Suppressor macrophage treated with lipopolysaccharide for 4 hours (primary cell): ENCODE measurements at places on chromosomes 2 and 18.
A peak's percentile ranks its signal among the peaks of the same experiment; 100 is the strongest.

- DNase-seq: no peak
Measured at GRCh38 chr2:27221166-27221565, 4.0 kb downstream of the CAD start.

DNA sequence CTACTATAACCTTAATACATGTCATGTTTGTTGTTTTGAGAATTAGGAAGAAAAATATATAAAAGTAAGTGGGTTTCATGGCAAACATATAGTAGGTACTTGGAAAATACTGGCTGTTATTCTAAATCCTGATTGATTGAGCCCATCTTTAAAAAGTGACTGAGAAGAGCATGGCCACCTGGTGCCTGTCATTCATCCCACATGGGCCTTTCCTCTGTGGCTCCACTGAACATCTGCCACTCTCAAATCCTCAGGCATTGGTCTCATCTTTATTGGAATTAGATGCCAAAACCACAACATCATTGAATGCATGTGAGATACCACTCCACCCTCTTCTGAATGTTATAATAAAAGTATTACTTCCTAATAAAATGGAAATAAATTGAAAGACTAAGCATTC is 101.6 kb upstream of the TTN start:
- no peak for DNase-seq

DNA sequence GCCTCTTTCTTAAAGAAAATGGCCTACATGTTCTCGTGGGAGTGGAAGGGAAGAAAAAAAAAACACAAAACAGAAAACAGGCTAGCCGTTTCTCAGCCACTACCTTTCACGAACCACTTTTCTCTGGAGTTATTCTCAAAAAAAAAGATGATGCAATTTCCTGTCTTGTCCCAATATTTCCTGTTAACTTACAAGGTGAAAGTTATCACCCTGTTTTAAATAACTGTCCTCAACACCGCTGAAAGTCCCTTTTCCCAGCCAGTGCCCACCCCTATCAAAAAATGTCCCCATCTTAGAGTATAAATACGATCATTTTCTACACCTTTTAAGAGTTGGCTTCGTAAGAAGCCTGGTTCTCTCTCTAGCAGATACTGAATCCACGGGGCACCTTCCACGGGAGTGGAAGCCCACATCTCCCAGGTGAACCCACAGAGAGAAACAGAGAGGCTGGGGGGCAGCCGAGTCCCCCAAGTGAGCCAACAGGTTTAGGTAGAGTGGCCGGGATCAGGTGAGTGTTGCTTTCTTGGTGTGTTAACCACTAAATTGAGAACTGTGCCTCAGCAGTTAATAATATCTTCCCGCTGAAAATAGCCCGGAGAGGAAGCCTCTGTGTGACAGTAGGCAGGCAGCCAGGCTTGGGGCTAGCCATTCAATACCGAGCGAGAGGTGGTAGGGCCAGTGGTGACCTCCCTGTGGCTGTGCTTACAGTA is 15.9 kb downstream of the SMAD7 start:
- no peak for DNase-seq

- DNase-seq: peak; percentile 54
Measured at GRCh38 chr2:176638167-176639015, 369.1 kb downstream of the MTX2 start.

DNA sequence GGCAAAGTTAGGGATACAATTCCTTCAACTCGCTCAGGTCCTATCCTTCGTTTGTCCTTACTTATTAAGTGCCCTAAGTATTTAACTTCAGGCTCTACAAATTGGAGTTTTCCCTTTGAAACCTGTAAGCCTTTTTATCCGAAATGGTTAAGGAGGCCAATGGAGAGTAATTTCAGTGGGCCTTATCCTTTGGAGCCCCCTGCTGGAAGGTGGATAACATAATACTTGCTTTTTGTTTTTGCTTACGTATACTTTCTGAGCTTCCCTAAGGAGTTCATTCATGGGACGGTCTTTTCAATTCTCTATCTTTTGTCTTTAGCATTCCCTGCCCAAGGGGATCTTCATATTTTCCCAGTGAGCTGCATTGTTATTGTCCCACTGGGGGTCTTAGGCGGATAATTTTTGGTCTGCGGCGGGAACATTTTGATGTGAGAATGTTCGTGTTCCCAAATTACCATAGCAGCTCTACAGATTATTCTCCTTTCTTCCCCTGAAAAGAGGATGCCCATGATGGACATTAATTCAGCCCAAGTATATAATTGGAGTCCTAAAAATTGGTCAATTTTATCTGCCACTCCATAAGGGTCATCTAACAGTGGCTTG is 34.4 kb upstream of the TRAPPC8 start:
- DNase-seq: peak; percentile 35
